Esophagus squamous epithelium (tissue), 5 donors: ENCODE measurements at places on chromosomes 3 and 15. TPM values are rescaled to one million over a fixed set of nuclear protein-coding genes. Genes with fewer than 3 reads are reported as not detected.

GADL1 gene
- not detected for total RNA-seq

GRCh38 chr3:134367869-134368750 is 6.1 kb downstream of the AMOTL2 start:
- DNase-seq, result no peak

DNA sequence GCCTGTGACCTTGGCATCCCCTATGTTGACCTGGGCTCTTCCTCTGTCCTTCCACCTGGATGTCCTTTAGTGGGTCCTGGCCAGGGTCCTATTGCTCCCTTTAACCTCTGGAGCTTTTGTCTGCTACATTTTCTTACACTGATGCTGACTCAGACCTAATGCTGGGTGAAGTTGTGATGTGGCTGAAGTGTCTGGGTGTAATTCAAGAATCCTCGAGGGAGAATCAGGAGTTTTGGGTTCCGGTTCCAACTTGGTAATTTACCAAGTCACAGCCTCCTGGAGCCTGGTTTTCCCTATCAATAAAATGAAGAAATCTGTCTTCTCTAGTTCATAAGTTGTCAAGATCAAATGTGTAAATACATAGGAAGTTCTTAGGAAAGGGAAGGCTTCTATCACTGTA is 25.6 kb downstream of the CEP19 start:
- DNase-seq, result no peak

ALPK3 gene
- total RNA-seq, result 3.5 TPM
